ENCODE measurements at places on chromosomes 3 and 15. TPM values are rescaled to one million over a fixed set of nuclear protein-coding genes. Genes with fewer than 3 reads are reported as not detected.

ACKR4 gene
- total RNA-seq = 3.2 TPM

FAM81A gene
- total RNA-seq = 0.72 TPM

PARP6 gene
- 58.8 TPM for total RNA-seq

SOX2 gene
- not detected for total RNA-seq

GOLGA8A gene
- 29.7 TPM for total RNA-seq

MYRIP gene
- 9.6 TPM for total RNA-seq

FRMD4B gene
- 39.5 TPM for total RNA-seq

USP19 gene
- total RNA-seq = 63.5 TPM

GOLGA8S gene
- total RNA-seq = 0.47 TPM

PCSK6 gene
- total RNA-seq = 9.7 TPM

C2CD4A gene
- total RNA-seq = 0.60 TPM

TNFSF10 gene
- 23.8 TPM for total RNA-seq

ARGFX gene
- total RNA-seq = not detected

MRPS11 gene
- total RNA-seq = 24.3 TPM

STX19 gene
- total RNA-seq = not detected

MAGEL2 gene
- 0.79 TPM for total RNA-seq

STAC gene
- 0.28 TPM for total RNA-seq

UCN2 gene
- total RNA-seq = not detected

LCTL gene
- total RNA-seq = not detected

TGM5 gene
- 0.28 TPM for total RNA-seq

MASP1 gene
- 7.6 TPM for total RNA-seq

CISH gene
- 15.1 TPM for total RNA-seq

CAMK1 gene
- total RNA-seq = 83.7 TPM

ARRDC4 gene
- 50.6 TPM for total RNA-seq

RBM5 gene
- 234 TPM for total RNA-seq

EXD1 gene
- not detected for total RNA-seq

IGDCC3 gene
- total RNA-seq = not detected
